ENCODE measurements at places on chromosomes 11 and 22. TPM values are rescaled to one million over a fixed set of nuclear protein-coding genes. Genes with fewer than 3 reads are reported as not detected.

Gene LRRC56
- 0.25 TPM for polyA plus RNA-seq

Gene UPK2
- not detected for polyA plus RNA-seq

Gene HBD
- polyA plus RNA-seq, result not detected

Gene CABP2
- not detected for polyA plus RNA-seq

Gene TIGD3
- polyA plus RNA-seq, result not detected

Gene SCGB1A1
- 0.61 TPM for polyA plus RNA-seq

Gene MPEG1
- polyA plus RNA-seq, result 23.0 TPM

Gene MS4A12
- polyA plus RNA-seq, result 11.1 TPM

Gene IL17REL
- polyA plus RNA-seq, result 0.05 TPM

Gene C22orf31
- not detected for polyA plus RNA-seq

Gene OVCH2
- polyA plus RNA-seq, result 0.31 TPM

Gene DCDC1
- polyA plus RNA-seq, result not detected

Gene TFIP11
- 31.4 TPM for polyA plus RNA-seq

Gene GNG3
- 0.33 TPM for polyA plus RNA-seq

Gene DNAJB7
- polyA plus RNA-seq, result not detected

Gene PTPRCAP
- polyA plus RNA-seq, result 13.8 TPM

Gene SLC22A6
- not detected for polyA plus RNA-seq

Gene KRTAP5-1
- polyA plus RNA-seq, result not detected

Gene MIOX
- polyA plus RNA-seq, result not detected

Gene PATE2
- polyA plus RNA-seq, result not detected

Gene SUSD2
- 7.1 TPM for polyA plus RNA-seq

Gene TENM4
- polyA plus RNA-seq, result 0.20 TPM

Gene OR10D3
- polyA plus RNA-seq, result not detected

Gene GTSE1
- 1.0 TPM for polyA plus RNA-seq

Gene SLC35E4
- polyA plus RNA-seq, result 2.1 TPM

Gene TBC1D22A
- polyA plus RNA-seq, result 14.7 TPM

Gene DERL3
- 6.1 TPM for polyA plus RNA-seq

Gene USP28
- polyA plus RNA-seq, result 8.8 TPM

Gene CRYBB2
- not detected for polyA plus RNA-seq

Gene GPR83
- polyA plus RNA-seq, result not detected

Gene OSBPL5
- polyA plus RNA-seq, result 48.4 TPM

Gene DEUP1
- polyA plus RNA-seq, result not detected

Gene RAPSN
- 0.46 TPM for polyA plus RNA-seq

Gene PDE3B
- polyA plus RNA-seq, result 2.5 TPM

Gene TCF20
- 6.9 TPM for polyA plus RNA-seq

Gene RFPL1
- polyA plus RNA-seq, result not detected

Gene CCDC188
- polyA plus RNA-seq, result not detected

Gene TIMP3
- 59.4 TPM for polyA plus RNA-seq

Gene CARD18
- polyA plus RNA-seq, result not detected

Gene APOBEC3H
- polyA plus RNA-seq, result not detected

Gene IPO7
- 41.2 TPM for polyA plus RNA-seq

Gene RBMXL2
- polyA plus RNA-seq, result not detected

Gene TSGA10IP
- not detected for polyA plus RNA-seq

Gene SCO2
- polyA plus RNA-seq, result not detected

Gene SNU13
- 99.8 TPM for polyA plus RNA-seq

Gene FZD4
- polyA plus RNA-seq, result 41.9 TPM

Gene SYCE3
- not detected for polyA plus RNA-seq

Gene YAP1
- 76.0 TPM for polyA plus RNA-seq

Gene NXPE2
- polyA plus RNA-seq, result not detected

Gene TSSK2
- polyA plus RNA-seq, result 0.50 TPM

Gene CDC42BPG
- 0.56 TPM for polyA plus RNA-seq

Gene PRSS23
- 68.1 TPM for polyA plus RNA-seq

Data from aorta (tissue), 5 donors.